Effector CD8-positive, alpha-beta T cell (primary cell): ENCODE measurements at places on chromosomes 2 and 18.

DNA sequence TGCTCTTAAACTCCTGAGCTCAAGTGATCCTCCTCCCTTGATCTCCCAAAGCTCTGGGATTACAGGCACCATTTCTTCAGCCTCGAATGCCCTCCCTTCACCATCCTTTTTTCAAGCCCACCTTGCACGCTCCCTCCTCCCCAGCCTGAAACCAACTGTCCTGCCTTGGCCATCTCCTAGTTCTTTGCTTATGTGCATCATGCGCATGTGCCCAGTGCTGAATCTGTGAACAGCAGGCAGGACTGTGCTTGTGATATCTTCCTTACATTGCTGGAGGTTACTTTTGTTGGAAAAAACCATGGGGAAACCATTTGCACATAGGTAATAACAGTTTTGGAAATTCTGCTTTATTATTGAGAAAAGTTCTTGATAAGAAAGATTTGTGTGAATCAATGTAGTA is 30.2 kb upstream of the CETN1 start:
- DNase-seq, result no peak

DNA sequence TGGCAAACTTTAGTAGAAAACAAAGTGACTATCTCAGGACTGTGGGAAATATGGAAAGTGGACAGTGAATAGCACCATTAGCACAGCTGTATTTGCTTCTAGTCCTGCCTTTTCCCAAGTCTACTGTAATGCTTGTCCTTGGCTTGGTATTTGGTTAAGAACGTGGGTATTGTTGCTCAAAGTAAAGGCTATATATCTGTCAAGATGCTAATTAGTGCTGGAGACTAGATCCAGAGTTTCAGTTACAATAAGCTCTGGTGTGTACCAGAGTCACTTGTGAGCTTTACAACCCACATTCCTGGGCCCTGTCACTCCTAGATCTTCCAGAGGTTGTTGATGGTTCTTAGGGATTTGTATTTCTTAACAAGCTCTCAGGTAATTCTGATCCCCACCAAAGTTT is 313.6 kb downstream of the SLC8A1 start:
- no peak for DNase-seq

GRCh38 chr18:413233-413632 is 87.3 kb downstream of the COLEC12 start:
- DNase-seq, result no peak

DNA sequence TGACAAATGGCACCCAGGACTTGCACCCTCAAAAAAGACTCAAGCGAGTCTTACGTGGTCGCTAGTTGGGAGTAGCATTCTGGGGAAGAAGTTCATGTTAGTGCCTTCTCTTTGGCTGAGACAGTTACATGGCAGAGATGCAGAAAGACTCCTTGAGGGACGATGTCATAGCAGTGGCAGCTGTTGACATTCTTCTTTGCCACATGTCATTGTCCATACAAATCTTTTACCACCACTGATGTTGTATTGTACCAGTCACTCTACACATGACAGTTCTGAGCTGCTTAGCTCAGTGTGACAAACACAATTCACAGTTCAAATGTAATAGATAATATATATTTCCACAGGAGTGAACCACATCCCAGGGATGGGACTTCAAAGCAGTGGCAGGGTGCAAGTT is 197.1 kb downstream of the TCF4 start:
- no peak for DNase-seq

DNA sequence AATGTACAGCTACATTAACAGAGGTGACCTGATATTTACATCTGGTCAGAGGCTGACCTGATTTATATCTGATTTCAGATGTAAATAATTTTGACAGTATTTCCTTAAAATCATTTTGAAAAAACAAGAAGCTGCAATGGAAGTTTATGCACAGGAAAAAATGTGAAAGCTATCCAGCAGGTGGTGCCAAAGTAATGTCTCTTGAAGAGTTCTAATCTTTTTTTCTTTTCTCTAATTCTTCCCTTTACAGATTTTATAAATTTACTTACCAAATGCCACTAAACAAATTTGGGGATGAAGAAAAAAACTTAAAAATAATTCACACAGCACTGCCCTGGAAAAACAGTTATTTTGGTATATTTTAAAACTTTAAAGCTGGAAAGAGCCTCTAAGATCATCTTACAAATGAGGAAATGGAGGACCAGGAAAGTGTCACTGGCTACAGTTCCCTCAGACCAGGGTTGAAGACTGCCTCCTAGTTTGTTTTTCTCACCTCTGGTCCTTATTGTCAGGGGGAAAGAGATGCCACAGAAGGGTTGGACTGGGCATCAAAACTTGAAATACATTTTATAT is 16.4 kb upstream of the FBLN7 start:
- DNase-seq, result peak; percentile 5

DNA sequence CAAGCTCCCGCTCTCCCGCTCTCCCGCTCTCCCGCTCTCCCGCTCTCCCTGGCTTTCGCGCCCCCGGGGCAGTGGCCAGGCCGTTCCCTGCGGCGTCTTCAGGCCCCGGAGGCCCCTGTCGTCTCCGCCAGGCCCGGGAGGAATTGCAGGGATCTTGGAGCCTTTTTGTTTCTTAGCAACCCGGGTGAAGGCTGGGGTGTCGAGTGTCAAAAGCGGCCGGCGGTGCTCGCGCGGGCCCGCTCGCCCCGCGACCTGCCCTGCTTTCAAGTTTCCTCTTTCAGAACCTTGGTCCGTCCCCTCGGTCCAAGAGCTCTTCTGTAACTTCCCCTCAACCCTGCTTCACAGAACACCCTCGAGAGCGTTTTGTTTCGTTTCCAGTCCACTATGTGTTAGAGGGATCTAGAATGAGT is 1.4 kb downstream of the RNF138 start:
- peak; percentile 19 for DNase-seq

DNA sequence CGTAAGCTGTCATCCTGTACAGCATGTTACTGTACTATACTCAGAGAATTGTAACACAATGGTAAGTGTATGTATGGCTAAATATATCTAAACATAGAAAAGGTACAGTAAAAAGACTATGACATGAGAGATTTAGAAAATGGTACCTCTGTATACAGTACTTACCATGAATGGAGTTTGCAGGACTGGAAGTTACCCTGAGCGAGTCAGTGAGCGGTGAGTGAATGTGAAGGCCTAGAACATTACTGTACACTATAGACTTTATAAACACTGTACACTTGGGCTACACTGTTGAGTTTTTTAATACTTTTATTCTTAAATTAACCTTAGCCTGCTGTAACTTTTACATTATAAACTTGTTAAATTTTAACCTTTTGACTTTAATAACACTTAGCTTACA is 1.5 kb downstream of the DDX18 start:
- no peak for DNase-seq

GRCh38 chr2:195533771-195534642 is 123.0 kb upstream of the SLC39A10 start:
- no peak for DNase-seq

- no peak for DNase-seq
These were observed at the start of gene REEP1 for GRCh38 chr2:86337244-86337835. Gene REEP1, minus strand, starts transcription at chr2:86337626. Its CDS starts 116 bp downstream, at chr2:86337510.

GRCh38 chr2:172273910-172274571 is 153.3 kb upstream of the ITGA6 start:
- no peak for DNase-seq

- DNase-seq, result no peak
These were observed 504.8 kb downstream of the PIK3C3 start for GRCh38 chr18:42459873-42460272.

DNA sequence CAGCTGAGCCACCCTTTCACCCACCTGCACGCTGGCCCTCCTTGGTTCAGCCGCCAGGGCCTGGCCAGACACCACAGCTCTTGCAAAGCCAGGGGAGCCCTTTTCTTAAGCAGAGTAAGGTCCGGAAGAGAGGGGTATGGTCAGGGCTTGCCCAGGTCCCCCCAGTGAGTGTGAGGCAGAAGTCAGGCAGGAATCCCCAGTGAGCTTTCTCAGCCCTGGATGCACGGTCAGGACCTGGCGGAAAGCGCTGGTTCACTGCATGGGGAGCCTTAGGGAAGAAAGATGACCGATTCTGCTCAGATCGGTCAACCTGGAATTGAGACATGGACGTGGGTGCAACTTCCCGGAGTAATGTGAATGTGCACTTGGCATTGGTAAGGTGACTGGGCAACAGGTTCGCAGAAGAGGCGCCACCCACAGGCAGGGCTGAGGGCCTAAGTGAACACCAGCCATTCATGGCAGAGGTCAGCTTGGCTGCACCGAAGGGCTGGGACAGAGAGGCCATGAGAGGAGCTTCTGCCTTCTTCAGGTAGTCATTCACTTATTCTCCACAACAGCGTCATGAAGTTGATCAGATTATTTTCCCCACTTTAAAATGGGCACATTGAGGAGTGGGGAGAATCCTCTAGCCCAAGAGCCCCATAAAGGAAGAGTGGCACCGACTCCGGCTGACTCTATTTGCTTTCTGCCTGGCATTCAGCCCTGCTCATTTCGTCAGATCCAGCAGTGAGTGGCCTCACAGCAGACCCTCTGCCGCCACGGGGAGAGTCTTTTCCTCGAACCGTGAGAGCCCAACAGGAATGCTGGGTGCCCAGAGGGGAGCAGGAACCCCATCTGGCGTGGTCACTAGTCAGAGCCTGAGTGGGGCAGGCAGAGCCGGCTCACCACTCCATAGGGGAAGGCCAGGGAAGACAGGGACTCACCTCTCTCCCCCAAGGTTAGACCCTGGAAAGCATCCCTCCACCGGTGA is 35.8 kb downstream of the SCTR start:
- DNase-seq, result no peak

- no peak for DNase-seq
These were observed 1068.4 kb downstream of the LRP1B start for GRCh38 chr2:141062443-141062842.

GRCh38 chr18:48886520-48887293 is 64.1 kb downstream of the SMAD7 start:
- DNase-seq, result no peak

- DNase-seq, result no peak
These were observed 132.1 kb upstream of the STON1 start for GRCh38 chr2:48397846-48398245.

DNA sequence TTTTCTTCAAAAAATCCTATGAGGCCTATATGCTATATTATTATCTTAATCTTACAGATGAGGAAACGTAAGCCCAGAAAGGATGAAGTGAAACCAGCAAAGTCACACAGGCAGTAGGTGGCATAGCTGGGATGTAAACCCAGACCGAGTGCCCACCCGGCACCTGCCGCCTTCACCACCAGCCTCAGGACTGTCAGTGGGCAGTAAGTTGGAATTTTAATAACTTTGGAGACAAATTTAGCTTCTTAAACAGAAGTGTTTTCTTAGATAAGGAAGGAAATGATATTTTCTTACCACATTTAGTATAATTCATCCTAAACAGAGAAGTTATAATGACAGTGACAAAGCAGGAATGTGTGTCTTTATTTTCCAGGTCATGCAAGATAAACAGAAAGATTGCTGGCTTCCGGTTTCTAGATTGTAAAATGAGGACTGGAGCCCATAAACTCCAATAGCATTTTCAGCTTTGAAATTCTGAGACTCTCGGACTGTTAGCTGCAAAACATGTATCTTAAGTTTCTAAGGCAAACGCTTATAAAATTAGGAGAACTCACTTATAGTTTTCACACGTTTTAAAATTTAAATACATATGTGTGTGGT is 59.3 kb downstream of the CD8B2 start:
- no peak for DNase-seq

GRCh38 chr2:164831887-164832286 is 9.7 kb downstream of the COBLL1 start:
- DNase-seq, result no peak

- DNase-seq, result no peak
These were observed 573.3 kb downstream of the LRP1B start for GRCh38 chr2:141557329-141558095.

- no peak for DNase-seq
These were observed 136.9 kb downstream of the PTGR3 start for GRCh38 chr18:75071866-75072671.

GRCh38 chr2:102664471-102664909 is 45.1 kb downstream of the SLC9A2 start:
- no peak for DNase-seq

DNA sequence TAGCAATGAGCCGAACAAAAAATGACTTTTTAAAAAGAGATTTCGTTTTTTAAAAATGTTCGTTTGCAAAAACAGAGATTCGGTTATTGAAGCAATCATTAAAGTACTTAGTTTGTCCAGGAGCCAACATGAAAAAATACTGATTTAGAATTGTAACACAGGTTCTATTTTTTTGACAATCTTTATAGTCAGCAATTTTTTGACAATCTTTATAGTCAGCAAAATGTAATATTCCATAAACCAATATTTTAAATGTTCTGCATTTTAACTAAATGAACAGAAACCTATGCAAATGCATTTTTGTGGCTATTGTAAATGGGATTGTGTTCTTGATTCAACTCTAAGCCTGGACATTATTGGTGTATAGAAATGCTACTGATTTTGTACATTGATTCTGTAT is 161.8 kb downstream of the DSEL start:
- DNase-seq, result no peak

DNA sequence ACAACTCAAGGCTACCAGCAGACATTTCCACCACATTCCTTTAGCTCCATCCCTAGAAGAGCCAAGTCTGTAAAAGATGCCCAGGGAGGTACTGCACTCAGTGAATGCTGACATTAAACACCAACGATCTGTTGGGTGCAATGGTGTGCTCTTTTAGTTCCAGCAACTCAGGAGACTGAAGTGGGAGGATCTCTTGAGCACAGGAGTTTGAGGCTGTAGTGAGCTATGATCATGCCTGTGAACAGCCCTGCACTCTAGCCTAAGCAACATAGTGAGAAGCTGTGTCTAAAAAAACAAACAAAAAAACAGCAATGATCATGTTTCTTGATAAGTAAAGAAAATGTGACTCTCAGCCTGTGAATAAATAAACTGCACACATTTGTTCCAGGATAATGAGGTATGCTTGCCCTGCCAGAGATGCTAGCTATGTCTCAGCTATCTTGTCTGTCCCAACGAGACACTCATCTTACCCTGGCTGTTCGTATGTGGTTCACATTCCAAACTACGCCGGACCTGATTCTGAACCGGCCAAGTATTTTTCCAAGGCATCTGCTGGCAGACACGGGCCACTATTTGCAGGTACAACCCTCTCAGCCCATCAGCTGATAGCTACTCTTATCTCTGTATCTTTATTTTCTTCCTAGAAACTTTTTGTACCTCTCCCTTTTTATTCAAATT is 21.8 kb downstream of the TMEM182 start:
- no peak for DNase-seq

DNA sequence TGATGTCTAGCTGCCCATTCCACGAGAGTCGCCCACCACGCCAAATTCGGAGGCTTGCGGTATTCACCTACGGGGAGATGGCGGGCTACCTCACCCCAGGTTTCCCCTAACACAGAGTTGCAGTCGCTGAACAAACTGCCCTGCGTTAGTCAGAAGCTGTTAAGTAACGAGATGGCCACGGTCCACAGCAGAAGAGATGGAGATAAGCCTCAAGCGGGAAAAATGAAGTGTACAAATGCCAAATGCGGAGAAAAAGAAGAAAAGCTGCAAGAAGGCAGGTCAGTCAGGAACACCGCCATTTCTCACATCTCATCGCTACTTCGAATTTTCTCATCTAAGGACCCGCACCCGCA is 425 bp downstream of the ASB3 start:
- DNase-seq, result no peak

- DNase-seq, result no peak
These were observed 231.1 kb upstream of the AGAP1 start for GRCh38 chr2:235262750-235263149.

- DNase-seq, result no peak
These were observed 241.8 kb upstream of the RAB12 start for GRCh38 chr18:8367217-8367988.

- no peak for DNase-seq
These were observed 576 bp downstream of the NYAP2 start for GRCh38 chr2:225400060-225400511.
